ENCODE measurements at places on chromosomes 5 and 9.

GRCh38 chr5:160251406-160252155 is 22.3 kb downstream of the FABP6 start:
- DNase-seq = no peak

GRCh38 chr9:95032580-95033341 is 284.7 kb downstream of the FANCC start:
- no peak for DNase-seq

DNA sequence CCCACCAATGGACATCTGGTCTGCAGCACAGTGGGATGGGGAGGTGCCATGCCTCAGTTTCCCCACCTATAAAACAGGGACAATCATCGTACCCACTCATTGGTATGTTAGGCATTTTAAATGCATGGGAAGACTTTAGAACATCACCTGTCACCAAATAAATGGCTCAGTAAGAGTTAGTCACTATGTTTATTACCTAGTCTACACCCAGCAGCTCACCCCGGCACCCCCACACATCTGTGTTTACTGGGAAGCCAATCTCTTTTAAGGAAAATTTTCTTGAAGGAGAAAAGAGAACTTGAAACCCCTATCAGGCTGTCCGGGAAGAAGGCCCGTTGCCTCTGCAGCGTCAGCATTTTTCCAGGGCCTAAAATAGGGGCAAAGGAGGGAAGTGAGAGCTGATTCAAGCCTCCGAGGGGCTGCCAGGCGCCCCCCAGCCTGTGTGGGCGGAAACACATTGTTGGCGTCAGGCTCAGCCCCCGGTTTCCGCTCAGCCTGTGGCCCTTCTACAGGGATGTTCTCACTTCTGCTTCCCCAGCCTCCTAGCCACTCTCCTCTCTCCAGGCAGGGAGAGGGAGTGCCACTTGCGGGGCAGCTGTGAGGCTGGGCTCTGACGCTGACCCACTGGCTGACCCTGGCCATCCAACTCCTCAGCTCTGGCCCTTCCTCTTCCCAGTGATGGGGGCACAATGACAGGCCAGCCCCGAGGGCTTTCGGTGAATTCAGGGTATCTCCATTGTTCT is 4.6 kb downstream of the CSF1R start:
- DNase-seq = peak; percentile 40

GRCh38 chr9:114506082-114506390 is 763 bp upstream of the WHRN start:
- DNase-seq = no peak

DNA sequence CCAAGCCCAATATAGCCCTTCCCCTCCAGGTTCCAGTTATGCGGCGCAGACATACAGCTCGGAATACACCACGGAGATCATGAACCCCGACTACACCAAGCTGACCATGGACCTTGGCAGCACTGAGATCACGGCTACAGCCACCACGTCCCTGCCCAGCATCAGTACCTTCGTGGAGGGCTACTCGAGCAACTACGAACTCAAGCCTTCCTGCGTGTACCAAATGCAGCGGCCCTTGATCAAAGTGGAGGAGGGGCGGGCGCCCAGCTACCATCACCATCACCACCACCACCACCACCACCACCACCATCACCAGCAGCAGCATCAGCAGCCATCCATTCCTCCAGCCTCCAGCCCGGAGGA is 6.3 kb downstream of the NR4A3 start:
- no peak for DNase-seq

GRCh38 chr5:129653057-129653375 is 94.9 kb upstream of the MINAR2 start:
- no peak for DNase-seq

DNA sequence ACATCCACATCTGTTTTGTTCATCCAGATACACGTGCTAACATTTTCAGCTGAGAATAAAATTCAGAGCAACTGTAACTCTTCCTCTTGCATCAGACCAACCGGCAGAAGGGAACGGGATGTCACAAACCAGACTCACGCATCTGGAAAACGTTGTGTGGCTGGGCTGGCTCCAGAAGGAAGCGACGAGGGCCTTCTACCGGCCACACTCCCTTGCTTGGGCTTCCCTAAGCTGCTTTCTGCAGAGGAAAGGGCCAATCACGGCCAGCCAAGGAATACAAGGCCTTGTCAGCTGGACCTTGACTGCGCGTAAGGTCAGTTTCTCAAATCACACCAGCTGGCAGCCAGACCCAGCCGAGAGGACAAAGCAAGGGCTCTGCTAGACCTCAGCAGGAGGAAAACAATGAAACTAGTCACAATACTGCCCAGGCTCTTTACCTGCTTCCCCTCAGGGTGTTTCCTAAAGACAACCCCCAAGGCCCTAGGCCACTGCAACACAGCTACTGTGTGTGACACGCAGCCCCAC is 106.1 kb downstream of the THBS4 start:
- peak; percentile 85 for DNase-seq

- DNase-seq = peak; percentile 86
Observed at GRCh38 chr9:119216651-119217331, 152.4 kb downstream of the BRINP1 start.

- no peak for DNase-seq
Observed at GRCh38 chr5:173925449-173926071, 37.4 kb downstream of the CPEB4 start.

DNA sequence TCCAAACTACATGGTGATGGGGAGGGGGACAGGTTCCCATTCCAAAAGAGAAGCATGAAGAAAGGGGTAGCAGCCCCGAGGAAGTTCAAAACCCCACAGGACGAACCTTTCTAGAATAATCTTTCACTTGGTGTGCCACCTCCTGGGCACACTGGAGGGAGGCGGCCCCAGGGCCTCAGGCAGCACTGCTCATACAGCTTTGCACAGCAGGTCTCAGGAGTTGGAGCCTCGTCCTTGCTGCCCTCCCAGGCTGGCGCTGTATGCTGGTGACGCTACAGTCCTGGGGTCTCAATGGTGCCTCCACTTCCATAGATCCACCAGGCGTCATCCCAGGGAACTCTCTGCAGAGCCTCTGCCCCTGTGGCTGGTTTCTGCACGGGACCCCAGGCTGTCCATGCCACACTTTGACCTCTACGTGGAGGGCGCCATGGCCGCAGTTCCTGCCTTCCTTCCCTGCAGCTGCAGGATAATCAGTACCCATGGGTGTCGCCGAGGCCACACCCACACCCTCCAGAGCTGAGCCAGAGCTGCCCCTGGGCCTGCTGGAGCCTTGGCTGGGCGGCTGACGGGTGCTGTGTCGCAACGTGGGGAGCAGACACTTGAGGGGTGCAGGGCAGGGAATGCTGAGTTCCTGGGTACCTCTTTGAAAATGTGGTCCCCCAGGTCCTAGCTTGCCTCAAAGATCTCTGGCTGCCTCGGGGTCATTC is 95.3 kb downstream of the COL5A1 start:
- DNase-seq = no peak

GRCh38 chr5:159098603-159099436 is 896 bp downstream of the EBF1 start:
- DNase-seq = no peak

DNA sequence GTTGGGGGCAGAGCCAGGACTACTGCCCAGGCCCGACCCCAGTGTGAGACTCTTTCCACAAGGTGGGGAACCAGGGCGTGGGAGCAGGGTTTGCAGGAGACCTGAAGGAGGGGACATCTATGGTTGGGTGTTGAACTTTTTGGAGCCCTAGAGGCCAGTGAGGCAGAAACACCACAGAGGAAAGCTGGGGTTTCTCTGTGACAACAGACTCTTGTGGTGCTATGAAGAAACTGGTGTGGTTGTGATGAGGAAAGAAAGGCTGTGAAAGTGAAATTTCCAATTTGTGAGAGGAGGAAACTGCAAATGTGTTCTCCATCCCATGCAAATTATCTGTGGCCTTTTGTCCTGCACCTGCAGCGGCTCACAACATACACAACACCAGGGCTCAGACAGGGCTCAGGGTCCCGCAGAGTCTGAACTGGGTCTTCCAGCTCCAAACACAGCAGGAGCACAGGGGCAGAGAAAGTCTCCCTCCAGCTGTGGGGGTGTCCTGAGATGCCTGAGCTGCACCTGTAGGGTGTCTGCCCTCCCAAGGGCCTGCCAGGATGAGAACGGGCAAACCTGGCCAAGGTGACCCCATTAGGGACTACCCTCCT is 51.4 kb upstream of the GRHPR start:
- DNase-seq = no peak

DNA sequence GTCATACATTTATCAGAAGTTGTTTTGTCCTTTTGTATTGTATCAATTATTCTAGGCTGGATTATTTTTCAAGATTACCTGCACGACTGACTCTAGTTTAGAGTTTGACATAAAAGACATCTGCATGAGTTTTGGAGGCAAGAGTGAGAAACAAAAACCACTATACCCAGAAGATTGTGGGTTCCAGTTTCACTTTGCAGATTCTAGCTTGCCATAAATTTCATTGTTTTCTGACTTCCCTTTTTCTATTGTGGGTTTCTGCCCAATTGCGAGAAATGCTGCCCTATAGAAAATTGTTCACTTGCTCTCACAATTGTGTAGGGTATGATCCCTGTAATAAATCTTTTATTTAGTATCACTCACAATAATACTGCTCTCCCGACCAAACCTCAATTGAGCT is 1043.4 kb upstream of the CDH10 start:
- DNase-seq = no peak

- DNase-seq = no peak
Observed at GRCh38 chr5:178466342-178466741, 123.9 kb downstream of the COL23A1 start.

GRCh38 chr5:31359839-31360238 is 166.4 kb downstream of the CDH6 start:
- no peak for DNase-seq

DNA sequence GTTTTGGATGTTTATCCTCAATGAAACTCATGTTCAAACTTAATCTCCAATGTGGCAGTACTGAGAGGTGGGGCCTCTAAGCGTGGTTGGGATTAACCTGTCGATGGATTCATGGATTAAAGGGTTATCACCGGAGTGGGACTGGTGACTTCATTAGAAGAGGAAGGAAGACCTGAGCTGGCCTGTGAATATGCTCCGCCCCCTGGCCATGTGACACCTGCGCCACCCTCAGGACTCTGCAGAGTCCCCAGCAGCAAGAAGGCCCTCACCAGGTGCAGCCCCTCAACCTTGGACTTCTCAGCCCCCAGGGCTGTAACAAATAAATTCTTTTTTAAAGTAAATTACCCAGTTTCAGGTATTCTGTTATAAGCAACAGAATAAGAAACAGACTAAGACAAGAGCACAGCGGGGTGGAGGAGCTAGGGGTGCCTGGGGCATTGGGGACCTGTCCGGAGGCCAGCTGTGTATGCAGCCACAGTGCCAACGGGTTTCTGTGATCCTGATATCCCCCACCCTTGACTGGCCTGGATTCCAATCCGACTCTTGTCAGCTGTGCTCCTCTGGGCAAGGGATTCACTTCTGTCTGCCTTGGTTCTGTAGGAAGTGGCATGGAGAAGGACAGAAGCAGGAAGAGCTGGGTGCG is 3.2 kb upstream of the MAPK9 start:
- no peak for DNase-seq

DNA sequence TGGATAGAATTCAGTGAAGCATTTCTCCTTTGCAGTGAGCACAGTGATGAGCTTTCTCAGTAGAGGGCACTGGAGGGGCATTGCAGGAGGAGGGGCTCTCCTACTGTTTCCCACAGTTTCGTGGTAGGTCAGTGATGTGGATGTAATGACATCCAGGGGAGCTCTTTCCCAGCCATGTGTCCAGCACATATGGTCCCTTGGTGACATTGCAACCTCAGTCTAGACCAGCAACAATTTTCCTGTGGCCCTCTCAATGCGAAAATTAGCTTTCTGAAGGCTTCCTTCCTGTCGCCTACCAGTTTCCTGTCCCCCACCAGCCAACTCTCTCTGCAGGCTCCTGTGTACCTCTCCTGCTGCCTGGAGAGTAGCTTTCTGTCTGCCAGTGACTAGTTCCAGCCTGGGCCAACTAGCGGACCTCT is 6.9 kb upstream of the PDCL start:
- no peak for DNase-seq

GRCh38 chr5:37849641-37850040 is 9.8 kb upstream of the GDNF start:
- DNase-seq = no peak

DNA sequence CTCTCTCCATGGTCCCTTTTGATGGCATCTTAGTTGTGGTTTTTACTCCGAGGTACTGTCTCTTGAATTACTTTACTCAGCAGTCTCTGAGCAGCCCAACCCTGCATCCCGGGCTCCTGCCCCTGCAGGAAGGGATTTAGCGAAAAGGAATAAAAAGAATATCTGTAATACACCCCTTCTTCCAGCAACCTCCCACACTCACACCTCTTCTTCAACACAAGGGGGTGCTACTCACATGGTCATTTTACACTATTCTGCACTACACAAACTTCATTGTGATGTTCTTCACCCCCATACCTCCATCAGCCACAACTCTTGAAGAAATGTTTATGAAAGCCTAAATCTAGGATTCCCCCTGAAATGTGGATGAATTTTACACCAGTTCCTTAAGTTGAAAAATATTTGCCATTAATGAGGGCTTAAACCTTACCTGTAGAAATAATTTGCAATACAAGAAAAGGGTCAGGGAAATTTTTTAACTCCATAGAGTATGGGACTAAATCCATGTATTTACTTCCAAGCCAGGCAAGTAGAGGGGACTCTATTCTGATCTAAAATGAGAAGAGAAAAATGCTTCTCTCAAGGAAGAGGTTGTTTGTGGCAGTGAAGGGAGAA is 26.0 kb downstream of the TPD52L3 start:
- no peak for DNase-seq

DNA sequence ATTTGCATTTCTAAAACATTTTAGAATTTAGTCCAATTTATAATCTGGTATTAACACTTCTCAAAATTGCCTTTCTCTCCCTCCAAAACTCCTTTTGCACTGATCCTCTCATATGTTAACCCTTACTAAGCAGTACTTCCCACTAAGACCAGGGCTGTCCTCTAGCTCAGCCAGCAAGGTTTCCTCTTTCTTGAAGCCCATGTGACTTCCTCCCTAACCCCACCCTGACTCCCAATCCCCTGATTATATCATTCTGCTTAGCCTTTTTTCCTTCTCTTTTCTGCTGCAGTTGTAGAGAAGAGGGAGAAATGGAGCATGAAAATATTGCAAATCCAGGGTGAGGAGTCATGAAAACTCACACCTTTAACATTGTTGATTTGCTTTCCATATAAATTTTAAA is 241.7 kb downstream of the MCTP1 start:
- no peak for DNase-seq

DNA sequence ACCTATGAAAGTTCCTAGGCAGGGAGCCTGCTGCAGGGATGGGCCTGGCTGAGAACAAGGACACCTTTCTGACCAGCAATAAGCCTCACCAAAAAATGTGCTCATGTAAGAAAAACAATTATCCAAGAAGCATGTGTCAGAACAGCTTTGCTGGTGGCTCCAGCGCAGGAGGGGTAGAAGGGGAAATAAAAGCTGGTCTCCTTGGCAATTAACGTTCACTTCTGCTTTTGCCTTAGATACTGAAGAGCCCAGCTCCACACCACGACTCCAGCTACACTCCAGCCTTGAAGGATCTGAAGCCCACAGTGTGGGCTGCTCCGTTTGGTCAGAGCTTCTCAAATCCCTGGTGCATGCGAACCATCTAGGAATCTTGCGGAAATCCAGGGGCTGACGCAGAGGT is 107.6 kb upstream of the PHYKPL start:
- DNase-seq = no peak

- no peak for DNase-seq
Observed at GRCh38 chr5:176188506-176189193, 49.6 kb upstream of the SIMC1 start.

All from renal pelvis (tissue), 12 donors.